ENCODE measurements at places on chromosomes 3 and 15.
A peak's percentile ranks its signal among the peaks of the same experiment; 100 is the strongest.

GRCh38 chr3:43892061-43892460 lies 201.3 kb downstream of the ABHD5 start:
- DNase-seq = no peak

DNA sequence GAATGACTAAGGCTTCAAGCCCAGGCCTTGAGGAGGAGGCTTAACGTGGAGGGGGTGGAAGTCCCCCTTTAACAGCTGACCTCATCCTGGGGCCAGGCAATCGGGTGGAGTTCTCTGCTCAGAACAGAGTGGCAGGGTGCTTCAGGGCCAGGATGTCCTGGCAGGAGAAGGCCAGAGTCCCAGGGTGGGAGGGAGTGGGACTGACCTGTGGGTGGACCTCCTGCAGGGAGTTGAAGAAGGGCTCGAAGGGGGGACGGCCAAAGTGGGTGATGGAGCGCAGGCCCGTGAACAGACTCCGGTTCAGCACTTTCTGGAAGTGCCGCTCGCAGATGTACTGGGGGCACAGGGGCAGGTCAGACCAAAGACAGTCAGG lies 19.6 kb downstream of the DUOX2 start:
- DNase-seq = no peak

- DNase-seq = peak; percentile 49
These were observed 373.1 kb downstream of the FOXP1 start for GRCh38 chr3:71210257-71211007.

- DNase-seq = no peak
These were observed 2.4 kb downstream of the TSC22D2 start for GRCh38 chr3:150410311-150411105.
